ENCODE measurements at places on chromosomes 2 and 18. TPM values are rescaled to one million over a fixed set of nuclear protein-coding genes. Genes with fewer than 3 reads are reported as not detected.

COL5A2 gene
- total RNA-seq, result 81.4 TPM

CD302 gene
- 15.9 TPM for total RNA-seq

IL1RL2 gene
- 0.07 TPM for total RNA-seq

SLC9A2 gene
- total RNA-seq, result under 0.01 TPM

CPLX4 gene
- not detected for total RNA-seq

DYNAP gene
- total RNA-seq, result not detected

CAVIN2 gene
- 163 TPM for total RNA-seq

MALT1 gene
- total RNA-seq, result 16.0 TPM

G6PC2 gene
- total RNA-seq, result not detected

ADD2 gene
- total RNA-seq, result 7.3 TPM

MROH2A gene
- total RNA-seq, result not detected

PROC gene
- not detected for total RNA-seq

KRTCAP3 gene
- total RNA-seq, result 0.57 TPM

CRYBA2 gene
- not detected for total RNA-seq

USP40 gene
- total RNA-seq, result 32.0 TPM

ABCG5 gene
- total RNA-seq, result not detected

CD207 gene
- not detected for total RNA-seq

C1QL2 gene
- not detected for total RNA-seq

NGEF gene
- total RNA-seq, result 0.50 TPM

All from thoracic aorta endothelial cell (primary cell).